Stimulated activated CD8-positive, alpha-beta memory T cell treated with anti-CD3 and anti-CD28 coated beads, Interleukin-7, amount 100 ng/mL, for 48 hours (primary cell): ENCODE measurements at places on chromosomes 5 and 9.

DNA sequence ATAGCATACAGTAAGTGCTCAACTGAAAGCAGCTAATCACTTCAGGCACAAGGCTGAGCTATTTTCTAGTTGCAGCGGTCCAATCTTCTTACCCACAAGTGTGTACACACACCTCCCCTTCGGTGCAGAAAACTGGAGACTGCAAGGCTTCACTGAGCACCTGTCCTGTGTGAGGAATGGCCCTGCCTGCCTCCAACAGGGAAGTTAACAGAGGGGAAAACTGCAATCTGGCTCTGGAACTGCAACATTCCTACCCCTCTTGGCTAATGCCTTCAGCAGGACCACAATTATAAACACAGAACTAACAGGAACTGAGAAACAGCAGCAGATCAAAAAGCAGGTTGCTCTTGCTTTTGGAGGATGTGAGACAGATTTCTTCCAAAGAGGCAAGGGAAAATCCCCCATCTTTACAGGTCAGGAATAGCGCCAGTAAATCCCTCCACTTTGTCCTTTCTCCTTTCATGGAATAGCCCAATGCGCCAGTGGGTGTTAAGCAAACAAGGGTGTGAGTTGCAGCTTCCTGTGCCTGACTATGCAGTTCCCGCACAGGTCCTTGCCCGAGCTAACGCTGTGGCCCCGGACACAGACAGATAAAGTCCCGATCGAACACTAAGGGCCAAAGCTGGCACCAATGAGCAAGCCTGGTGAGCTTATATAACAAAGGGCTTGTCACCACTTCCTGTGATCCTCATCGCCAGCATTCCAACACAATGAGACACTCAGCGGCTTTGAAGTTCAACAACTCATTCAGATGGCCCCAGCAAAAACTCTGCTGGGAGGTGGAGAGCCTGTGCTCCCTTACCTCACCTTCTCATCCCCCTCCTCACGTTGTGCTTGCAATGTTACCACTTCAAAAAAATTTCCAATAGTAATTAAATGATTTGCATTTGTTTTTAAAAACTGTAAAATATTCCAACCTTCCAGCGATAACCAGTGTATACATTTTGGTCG, 21.5 kb downstream of the SHB start:
- DNase-seq: no peak

DNA sequence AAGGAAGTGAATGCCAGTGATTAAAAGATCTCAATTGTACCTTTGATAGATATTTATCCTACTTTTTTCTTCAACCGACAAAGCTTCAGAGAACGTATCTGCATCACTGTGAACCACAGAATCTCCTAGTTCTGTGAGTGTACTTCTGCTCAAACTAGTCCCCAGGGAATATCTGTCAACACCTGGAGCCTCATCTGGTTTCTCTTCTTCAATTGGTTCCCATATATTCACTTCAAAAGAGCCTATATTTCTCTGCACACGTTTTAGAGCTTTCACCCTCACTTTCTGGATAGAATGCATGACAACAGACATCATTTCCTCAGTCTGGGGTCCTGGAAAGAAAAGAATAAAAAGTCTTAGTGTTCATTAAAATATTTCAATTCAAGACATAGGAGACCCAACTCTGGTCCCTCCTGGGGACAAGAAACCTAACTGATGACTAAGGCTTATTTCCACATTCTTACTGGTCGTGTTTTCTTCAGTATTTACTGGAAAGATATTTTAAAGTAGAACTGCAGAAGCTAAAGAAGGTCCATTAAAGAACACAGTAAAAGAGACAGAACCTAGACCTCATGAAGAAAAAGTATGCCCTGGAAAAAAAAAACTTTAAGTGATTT, 64.3 kb downstream of the CPLANE1 start:
- DNase-seq: no peak

- no peak for DNase-seq
These were observed 7.6 kb downstream of the TSPAN17 start for GRCh38 chr5:176654856-176655255.

DNA sequence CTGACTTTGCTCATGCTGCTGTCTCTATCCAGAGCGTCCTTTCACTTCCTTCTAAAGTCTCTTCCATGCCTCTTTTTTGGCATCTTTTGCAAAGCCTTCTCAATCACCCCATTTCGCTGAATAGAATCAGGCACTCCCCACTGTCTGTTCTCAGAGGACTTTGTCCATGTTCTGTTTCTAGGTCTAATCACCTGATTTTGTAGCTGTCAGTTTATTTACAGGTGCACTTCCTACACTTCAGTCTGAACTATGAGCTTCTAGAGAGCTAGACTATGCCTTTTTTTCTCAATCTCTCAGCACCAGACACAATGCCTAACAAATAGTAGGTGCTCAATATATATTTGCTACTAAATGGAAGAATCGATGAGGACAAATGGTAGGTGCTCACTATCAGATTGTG, 29.9 kb downstream of the TLR4 start:
- no peak for DNase-seq

DNA sequence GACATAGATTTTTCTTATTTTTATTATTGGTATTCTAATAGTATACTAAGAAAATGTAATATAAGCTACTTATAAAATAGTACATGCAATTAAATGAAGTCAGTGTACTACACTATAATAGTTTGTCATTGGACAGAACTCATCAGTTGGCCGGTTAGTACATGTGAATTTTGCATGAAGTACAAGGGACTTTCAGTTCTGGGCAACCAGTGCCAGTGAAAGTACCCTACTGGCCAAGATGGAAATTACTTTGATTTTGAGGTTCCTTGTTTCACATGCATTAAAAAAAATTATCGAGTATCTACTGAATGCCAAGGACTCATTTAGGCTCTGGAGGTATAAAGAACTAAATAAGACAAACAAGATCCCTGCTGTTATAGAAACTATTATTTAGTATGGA, 213.4 kb upstream of the ELL2 start:
- no peak for DNase-seq
